NT2/D1 (cell line): ENCODE measurements at places on chromosomes 6 and 20.

DNA sequence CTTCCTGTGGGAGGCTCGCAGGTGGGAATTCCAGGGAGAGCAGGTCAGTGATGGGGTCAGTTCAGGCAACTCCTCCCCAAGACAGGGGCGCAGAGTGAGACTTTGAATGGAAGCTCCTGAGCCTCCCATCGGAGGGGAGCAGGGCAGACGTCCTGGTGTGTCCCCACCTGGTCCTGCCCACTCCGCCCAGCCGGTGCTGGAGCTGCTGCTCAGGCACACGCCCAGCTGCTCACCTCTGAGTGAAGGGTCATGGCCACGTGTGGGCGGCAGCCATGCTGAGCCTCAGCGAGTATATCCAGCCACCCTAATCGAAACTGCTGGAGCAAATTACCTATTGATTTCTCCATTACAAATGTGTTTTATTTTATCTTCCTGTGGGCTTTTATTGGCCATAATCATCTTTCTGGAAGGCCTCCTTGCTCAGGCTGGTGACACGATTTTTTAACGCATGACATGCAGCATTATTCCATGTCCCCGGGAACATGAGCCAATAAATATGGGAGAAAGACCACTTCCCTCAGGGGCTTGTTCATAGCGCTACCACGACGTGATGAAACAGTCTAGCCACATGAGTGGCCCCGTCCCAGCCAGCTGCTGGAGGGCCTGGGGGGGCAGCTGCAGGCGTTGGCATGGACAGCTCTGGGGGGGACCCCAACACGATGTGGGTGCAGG is 148.1 kb downstream of the TAF4 start:
- DNase-seq = no peak

DNA sequence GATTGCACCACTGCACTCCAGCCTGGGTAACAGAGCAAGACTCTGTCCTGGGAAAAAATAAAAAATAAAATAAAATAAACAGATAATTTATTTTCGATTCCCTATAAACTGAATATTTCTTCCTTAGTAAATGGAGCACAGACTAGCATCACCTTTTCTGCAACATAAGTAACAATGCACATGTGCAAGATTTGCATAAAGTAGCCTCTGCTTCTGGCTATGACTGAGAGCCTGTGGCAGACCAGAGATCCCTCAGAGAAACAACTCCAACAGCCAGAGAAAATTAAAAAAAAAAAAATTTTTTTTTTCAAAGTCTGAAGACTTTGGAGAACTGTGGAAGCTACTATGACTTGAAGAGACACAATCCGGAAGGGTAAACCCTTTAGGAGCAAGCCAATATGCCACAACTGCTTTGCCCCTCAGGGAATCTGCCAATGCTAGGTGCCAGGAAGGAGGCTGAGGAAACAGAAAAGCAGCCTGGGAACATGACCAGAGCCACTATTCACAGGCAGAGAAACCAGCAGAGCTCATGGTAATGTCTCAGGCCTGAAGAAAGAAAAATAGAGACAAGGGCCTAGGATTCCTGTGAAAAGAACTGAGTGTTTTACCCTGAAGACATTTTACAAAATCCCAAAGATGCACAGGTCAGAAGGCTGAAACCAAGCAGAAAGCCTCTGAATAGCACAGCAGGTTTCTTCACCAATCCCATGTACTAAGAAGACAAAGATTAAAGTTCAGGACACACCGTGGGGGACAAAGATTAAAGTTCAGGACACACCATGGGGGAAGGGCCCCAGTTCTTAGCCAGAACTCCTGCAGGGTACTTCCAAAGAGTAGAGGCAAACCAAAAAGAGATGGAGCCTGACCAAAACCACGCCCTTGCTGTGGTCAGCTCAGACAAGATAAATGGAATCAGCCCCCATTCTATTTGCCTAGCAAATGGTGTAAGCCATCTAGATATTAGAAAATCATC is 25.8 kb downstream of the B4GALT5 start:
- no peak for DNase-seq

DNA sequence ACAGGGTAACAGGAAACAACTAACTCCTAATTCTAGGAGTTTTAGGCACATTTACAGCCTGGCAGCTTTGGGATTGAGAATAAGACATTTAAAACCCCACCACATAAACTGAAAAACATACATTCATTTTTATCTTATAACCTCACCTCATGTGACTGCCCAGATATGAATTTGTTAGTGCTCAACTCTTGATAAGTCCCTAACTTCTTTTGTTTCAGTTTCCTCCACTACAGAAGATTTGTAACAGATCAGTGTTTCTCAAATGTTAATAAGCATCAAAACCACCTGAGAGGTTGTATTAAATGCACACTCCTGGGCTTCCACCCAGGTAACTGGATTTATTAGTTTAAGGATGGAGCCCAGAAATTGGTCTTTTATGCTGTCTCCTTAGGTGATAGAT is 190.1 kb upstream of the ARID1B start:
- no peak for DNase-seq

DNA sequence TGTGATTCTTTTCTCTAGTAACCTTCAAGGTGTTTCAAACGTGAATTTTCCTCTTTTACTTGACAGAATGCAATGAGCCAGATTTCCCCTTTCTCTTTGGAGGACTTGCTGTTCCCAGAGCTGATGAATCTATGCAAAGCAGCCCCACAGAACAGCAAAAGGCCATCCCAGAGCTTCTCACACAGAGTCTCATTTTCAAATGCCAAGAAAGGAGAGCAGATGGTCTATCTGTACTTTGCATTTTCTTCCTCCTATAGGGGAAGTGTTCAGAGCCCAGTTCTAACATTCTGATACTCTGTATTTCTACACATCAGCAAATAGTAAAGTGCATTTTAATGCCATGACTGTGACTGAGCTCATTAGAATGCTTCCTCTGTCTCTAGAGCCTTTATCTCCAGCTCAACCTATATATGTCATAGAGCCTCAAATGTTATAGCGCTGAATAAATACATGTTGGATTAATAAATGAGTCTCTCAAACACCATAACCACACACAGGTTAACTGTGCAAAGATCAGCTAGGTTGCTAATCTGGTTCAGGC is 81.8 kb upstream of the EYA4 start:
- DNase-seq = no peak

DNA sequence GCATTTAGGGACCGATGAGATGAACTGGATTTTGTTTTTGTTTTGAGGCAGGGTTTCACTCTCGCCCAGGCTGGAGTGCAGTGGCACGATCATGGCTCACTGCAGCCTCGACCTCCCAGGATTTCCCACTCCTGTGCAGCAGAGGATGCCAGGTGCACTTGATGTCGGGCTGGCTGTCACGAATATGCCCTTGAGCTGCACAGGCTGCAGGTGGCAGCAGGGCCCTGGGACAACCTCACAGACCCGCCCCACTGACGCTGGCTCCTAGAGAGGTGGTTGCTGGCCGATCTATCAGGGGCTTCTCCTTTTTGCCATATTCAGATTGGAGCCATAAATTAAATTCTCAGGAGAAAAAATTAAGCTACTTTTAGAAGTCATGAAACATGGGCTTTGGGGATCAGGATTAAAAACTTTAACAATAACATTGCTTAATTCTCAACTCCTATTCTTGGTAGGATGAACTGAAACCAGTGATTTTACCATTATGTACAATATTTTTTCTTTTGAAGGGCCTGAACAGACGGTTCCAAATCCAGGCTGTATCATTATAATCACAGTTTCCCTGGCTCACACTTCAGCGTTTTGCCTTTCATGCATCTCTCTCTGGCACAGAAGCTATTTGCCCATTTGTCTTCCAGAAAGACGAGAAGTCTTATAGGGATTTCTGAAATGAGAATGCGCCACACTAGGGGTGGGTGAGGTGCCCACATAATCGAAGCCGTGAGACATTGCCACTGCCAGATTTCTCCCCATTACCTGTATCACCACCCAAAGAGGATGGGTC is 32.4 kb downstream of the NQO2 start:
- no peak for DNase-seq

DNA sequence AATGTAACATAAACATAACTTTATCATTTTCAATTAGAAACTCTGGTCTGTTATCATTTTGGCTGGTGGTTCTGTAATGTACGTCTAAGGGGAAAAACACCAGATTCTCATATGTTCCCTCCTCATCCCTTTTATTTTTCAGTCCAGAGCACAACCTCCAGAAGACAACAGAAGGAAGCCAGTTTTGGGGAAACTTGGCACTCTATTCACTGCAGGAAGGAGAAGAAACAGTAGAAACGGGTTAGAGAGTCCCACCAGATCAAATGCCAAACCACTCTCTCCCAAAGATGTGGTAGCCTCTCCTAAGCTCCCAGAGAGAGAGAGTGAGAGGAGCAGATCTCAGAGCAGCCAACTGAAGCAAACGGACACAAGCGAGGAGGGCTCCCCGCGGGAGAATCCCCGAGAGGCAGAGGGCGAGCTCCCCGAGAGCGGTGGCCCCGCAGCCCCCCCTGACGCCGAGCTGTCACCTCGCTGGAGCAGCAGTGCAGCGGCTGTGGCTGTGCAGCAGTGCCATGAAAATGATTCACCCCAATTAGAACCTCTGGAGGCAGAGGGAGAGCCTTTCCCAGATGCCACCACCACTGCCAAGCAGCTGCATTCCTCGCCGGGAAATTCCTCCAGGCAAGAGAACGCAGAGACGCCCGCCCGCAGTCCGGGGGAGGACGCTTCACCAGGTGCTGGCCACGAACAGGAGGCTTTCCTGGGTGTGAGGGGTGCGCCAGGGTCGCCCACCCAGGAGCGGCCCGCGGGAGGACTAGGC is 117.8 kb downstream of the RTN4IP1 start:
- no peak for DNase-seq

- DNase-seq = no peak
Observed at GRCh38 chr20:40525351-40525750, 163.7 kb downstream of the MAFB start.

GRCh38 chr20:49523767-49524360 is 41.4 kb upstream of the KCNB1 start:
- DNase-seq = no peak

GRCh38 chr20:62350098-62350628 is 16.9 kb downstream of the LAMA5 start:
- DNase-seq = no peak

DNA sequence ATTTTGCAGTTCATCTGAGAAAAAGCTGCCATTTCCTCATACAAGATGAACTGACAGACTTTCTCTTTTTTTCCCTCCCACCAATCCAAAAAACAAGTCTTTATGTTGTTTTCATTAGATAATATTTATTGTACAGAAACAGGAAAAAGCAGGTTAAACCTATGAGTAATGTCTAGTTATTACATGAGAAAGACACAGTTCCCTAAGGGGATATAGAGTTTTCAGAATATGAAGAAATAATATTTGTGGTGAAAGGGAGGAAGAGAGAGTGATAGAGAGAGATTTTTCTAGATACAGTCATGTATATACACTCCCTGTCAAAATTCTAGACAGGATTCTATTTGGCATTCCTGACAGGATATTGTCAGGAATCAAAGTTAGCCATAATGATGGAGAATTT is 392.4 kb downstream of the BMP2 start:
- DNase-seq = no peak

- DNase-seq = no peak
Observed at GRCh38 chr20:58775371-58775770, 75.3 kb downstream of the GNAS-AS1 start.
